NCI-H524 (cell line): ENCODE measurements at places on chromosomes 7 and 10.

GRCh38 chr7:18700147-18700546 is 204.6 kb downstream of the HDAC9 start:
- no peak for DNase-seq

GRCh38 chr10:111488668-111489067 is 411.8 kb downstream of the ADRA2A start:
- no peak for DNase-seq

DNA sequence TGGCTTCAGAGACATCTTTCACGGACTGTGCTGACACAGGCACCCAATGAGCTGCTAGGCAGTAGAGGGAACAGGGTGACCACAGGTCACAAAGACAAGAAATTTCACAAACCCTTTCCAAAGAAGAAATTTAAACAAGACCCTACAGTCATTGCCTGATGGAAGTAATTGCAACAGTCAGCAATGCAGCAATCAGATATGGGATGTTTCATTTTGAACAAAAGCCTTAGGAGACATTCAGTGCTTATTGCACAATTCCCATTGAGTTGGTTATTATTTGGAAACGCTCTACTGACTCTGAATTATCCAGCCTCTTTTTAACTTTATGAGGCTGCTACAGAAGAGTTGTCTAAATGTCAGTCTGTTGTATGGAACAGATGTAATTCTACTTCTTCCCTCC is 85.5 kb downstream of the ETV1 start:
- no peak for DNase-seq

DNA sequence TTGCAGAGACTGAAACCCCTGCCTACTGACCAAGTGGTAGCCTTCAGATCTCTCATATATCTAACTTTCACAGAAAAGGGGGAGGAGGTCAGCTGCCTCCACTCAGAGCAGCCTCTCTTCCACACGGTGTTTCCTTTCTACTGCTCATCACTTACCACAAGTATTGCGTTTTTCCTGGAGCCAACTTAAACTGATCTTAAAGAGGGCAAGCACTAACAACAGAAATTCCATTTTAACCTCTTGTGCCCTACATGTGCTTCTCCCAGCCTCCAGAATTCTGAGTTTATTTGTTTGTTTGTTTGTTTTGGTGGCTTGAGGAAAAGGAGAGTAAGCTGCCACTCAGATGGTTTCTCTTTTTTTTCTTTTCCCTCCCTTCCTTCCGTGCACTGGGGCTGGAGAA is 19.1 kb downstream of the SKIDA1 start:
- DNase-seq, result no peak

- DNase-seq, result no peak
These were observed 49.6 kb upstream of the COBL start for GRCh38 chr7:51366172-51366728.

DNA sequence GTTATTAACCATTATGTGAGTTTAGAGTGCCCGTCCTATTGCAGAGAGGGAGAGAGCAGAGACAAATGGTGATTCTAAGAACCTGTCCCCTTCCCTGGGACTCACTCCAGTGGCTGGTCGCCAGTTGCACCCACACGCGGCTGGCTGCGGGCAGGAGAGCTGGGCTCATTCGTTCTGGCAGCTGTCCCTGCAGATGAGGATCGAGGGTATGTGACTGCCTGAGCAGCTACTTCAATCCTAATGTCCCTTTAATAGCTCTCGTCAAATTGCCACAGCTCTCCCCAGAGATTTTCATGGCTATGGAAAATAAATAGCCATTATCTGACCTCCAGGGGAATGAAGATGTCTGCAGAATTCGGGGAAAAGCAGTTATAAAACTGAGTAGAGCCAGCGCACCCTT is 41.6 kb downstream of the RBM28 start:
- DNase-seq, result no peak

DNA sequence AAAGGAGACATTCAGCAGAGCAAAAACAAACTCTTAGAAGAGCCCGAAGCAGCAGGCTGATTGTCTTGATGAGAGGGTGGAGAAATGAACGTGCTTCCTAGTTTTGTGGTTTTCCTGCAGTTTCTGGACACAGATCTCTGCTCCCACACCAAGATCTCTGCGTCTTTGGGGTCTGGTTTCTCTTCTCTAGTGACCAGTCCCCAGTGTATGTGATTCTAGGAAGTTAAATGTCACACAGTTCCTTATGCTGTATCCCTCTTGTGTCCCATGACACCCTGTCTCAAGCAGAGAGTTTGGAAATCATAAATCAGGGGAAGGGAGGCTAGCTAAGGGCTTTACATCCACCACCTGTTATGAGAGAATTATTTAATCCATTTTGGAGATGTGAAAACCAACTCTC is 55.4 kb upstream of the KLF14 start:
- no peak for DNase-seq

DNA sequence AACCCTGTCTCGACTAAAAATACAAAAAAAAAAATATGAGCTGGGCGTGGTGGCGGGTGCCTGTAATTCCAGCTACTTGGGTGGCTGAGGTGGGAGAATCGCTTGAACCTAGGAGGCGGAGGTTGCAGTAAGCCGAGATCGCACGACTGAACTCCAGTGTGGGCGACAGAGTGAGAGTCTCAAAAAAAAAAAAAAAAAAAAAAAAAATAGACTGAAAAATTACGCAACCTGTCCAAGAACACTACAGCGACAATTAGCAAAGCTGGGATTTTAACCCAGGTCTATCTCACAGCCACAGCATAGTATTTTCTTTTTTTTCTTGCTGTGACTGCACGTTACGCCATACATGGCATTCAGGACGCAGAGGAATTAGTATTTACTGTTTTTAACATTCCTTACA is 1.1 kb upstream of the RABGEF1 start:
- no peak for DNase-seq

- DNase-seq, result peak; percentile 60
These were observed 149.2 kb downstream of the REEP3 start for GRCh38 chr10:63670291-63670898.

DNA sequence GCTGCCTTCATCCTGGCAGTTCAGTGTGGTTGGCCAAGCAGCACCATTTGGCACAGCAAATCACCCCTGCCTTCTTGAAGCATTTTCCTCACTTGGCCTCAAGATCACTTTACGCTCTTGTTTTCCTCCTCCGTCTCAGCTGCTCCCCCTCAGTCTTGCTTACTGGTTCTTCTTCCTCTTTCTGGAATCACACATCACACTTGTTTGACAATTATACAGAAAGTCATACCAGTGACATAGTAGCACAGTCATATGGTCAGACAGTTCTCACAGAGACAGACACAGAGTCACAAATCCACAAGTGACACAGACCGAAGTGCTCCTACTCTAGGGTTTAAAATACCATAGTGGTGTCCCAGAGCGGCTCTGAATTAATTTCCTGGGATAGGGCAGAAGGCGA is 43.8 kb upstream of the ARL4A start:
- no peak for DNase-seq

DNA sequence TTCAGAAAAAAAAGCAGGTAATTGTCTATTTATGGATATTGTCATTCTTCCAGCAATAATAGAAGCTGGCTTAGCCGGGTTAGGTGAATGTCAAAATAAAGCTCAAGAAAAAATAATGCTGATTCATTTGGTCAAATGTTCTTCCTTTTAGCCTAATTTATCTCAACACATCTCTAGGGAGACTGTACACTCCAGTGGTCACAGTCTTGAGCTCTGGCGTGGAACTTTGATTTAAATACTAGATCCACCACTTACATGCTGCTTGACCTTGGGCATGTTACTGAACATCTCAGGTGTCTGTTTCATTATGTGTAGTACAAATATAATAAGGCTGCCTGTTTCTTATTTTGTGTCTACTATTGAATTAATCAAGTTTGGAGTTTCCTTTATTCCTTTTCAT is 22.0 kb downstream of the PRTFDC1 start:
- DNase-seq, result no peak

DNA sequence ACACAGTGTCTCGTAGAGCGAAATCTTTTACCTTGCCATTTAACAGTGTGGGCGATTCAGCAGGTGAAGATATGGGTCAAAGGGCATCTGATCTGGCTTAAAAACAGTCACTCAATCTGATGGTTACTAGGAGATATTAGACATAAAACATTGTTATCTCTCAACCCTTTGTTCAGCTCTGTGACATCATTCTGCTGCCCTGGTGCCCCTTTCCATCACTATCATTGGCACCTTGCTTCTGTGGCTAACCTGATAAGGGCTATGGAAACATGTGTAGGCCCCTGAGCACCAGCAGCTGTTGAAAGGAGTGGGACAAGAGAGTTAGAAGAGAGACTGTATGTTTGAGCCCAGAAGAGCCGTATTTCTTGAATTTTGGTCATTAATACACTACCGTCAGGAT is 650.3 kb downstream of the PHTF2 start:
- no peak for DNase-seq

GRCh38 chr10:120583424-120584108 is 126.5 kb downstream of the PLPP4 start:
- no peak for DNase-seq

- DNase-seq, result peak; percentile 54
These were observed 12.5 kb upstream of the TSPAN15 start for GRCh38 chr10:69438536-69439349.

DNA sequence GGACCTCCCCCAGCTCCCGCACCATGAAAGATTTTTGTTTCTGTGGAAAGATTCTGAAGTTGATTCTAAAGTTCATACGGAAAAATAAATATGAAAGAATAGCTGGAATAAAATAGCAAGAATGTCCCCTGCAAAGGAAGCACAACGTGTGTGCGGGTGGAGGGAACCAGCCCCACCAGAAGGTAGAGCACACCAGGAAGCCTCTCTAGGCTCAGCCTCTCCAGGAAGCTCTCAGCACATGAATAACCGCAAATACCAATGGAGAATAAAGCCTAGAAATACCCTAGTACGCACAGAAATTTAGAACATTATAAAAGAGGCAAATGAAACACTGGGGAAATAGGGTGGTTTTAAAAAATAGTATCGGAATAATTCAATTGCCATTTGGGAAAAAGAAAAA is 24.6 kb upstream of the FAM170B start:
- no peak for DNase-seq

DNA sequence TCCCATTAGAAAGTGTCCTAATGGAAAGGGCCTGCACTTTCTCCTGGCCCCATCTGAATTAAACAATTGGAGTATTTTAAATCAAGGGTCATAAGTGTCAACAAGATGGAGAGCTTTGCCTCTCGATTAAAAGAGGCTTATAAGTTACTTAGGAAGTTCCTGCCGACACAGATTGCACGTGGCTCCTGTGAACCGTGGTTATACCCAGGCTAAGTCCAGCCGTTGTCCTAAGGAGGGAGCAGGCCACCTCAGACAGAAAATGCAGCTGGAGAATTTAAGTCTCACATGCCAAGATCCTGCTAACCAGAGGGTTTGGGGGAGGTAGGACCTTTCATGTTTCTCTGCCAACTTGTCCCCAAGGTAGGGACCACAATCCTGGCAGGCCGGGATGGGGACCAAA is 626.5 kb upstream of the GALNT17 start:
- peak; percentile 40 for DNase-seq

DNA sequence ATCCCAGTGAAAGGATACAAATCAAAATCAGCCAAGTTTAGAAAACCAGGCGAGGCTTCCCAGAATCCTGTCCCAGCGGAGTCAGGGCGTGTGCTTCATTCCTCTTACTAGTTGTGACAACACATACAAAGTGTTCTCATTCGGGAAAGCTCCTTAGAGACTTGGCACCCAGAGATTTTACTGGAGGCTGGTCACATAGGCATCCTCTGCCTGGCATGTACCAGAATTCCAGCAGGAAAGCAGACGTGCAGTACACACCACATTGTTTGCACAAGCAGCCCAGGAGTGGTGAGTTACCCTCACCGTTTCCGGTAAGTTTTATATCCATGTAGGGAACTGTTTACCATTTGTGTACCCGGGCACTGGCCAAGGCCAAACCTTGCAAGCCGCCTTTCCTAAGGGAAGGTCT is 34.9 kb downstream of the MMRN2 start:
- DNase-seq, result no peak

GRCh38 chr7:99132595-99133321 is 11.2 kb downstream of the SMURF1 start:
- peak; percentile 40 for DNase-seq

GRCh38 chr10:113788604-113789083 is 37.2 kb downstream of the PLEKHS1 start:
- DNase-seq, result no peak

DNA sequence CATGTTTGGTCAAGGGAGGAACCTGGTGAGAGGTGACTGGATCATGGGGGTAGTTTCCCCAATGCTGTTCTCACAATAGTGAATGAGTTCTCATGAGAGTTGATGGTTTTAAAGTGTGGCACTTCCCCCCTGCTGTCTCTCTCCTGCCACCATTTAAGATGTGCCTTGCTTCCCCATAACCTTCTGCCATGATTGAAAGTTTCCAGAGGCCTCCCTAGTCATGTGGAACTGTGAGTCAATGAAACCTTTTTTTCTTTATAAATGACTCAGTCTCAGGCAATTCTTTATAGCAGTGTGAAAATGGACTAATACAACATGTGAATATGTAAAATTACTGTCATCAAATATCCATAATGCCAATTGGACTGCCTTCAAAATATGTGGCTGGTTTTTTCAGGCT is 165.5 kb upstream of the TARP start:
- no peak for DNase-seq

GRCh38 chr10:48681740-48682139 is 2.9 kb upstream of the WDFY4 start:
- DNase-seq, result no peak

GRCh38 chr7:77537136-77537777 is at the start of gene PTPN12:
Gene PTPN12 (plus strand): TSS chr7:77537295. CDS start chr7:77537547, 252 bp downstream.
- peak; percentile 74 for DNase-seq

DNA sequence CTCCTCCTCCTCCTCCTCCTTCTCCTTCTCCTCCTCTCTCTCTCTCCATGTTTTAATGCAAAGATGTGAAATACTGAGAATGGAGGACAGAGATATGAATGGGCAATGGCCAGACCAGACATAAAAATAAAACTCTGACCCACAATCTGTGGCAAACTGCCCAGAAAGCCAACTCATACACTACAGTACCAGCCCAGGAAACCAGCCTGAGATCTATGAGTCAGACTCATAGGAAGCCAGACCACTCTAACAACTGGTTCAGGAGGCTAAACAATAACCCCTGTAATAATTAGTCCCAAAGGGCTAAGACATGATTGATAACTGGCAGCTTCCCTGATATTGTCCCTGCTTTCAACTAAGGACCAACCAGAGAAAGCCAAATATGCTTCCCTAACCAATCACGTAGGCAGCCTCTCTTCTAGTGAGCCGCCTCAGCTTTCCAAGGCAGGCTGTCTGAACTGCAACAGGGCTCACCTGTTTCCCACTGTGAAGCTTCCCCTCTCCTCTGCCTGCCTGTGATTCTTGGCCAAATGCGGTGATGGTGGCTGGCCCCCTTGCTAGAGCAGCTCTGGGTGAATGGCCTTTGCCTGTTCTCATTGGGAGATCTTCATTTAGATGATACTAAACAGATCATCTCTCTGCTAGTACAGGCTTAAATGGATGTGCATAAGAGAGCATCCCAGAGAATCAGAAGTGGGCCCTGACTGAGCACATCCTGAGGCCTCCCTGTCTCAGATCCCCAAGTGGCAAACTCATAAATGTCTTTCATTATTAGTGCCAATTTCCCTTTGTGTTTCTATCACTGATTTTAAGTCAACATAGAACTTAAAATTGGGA is 817.6 kb downstream of the TNS3 start:
- no peak for DNase-seq
